Stimulated activated CD4-positive, alpha-beta T cell treated with anti-CD3 and anti-CD28 coated beads, Interleukin-12 subunit alpha, Interleukin-12 subunit beta, amount 100 ng/mL, for 48 hours (primary cell): ENCODE measurements at places on chromosomes 11 and 22.

- DNase-seq: no peak
These were observed 715.5 kb downstream of the BRD1 start for GRCh38 chr22:49112176-49112575.

DNA sequence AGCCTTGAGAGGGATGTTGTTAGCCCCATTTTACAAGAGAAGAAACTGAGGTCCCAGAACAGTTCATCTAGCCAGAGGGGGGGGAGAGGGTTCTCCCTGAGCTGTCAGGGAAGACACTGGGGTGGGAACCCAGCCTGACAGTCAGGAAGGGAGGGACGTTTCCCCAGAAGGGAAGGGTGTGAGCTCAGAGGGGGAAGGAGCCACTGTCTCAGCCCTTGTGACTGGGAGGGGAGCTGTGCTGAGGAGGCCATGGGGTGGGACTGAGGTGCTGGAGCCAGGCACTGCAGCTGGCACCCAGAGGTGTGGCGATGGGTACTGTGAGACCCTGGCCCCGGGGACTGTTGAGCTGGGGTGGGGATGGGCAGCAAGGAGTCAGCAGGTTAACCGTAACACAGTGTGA lies 35.7 kb downstream of the DAGLA start:
- no peak for DNase-seq

DNA sequence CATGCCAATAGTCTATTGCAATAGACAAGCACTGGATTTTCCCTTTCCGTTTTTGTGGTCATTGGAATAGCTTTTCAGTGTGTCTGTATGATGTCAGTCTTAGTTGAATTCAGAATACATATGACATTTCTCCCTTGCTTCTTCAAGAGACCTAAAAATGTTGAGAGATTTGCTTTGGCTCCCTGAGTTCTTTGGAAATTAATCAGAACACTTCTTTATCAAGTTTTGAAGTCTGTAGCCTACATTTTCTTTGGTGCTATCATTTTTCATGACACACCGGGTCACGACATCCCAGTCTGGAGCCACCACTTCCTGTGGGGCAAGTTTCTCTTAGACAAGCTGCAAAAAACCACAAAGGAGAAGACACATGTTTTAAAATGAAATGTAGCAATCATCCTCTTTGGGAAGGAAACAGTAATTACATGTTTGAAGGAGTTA lies 847.1 kb downstream of the OPCML start:
- DNase-seq: no peak

DNA sequence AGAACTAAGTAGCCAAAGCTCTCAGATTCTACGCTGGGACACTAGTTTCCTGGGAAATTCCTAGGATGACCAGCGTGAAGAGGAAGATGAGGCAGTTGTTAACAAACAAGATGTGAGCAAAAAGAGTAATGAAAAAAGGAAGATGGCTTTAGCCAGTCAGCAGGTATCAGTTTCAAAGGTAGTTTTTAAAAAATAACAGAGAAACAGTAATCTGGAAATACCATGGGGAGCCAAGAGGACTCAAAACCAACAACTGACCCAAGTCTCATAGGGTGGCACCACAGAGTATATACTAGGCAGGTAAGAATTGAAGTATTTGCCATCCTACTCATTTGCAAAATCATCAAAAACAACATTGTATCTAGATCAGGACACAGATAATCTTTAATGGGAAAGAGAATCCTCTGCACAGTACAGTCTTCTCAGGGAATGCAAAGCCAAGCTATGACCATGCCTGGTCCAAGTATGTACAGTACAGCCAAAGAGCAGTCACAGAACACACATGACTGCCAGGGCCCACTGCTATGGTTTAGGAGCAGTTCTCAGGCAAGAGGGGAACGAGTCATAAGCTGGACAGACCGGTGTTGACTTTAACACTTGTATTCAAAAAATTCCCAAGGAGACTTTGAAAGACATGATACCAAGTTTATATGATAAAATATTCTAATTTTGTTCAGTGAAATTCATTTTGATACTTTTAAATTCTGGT lies 20.6 kb downstream of the MSANTD4 start:
- no peak for DNase-seq

- peak; percentile 72 for DNase-seq
These were observed 14.6 kb upstream of the MIAT start for GRCh38 chr22:26642465-26643417.

GRCh38 chr11:33652930-33653329 lies 47.7 kb downstream of the C11orf91 start:
- DNase-seq: no peak

DNA sequence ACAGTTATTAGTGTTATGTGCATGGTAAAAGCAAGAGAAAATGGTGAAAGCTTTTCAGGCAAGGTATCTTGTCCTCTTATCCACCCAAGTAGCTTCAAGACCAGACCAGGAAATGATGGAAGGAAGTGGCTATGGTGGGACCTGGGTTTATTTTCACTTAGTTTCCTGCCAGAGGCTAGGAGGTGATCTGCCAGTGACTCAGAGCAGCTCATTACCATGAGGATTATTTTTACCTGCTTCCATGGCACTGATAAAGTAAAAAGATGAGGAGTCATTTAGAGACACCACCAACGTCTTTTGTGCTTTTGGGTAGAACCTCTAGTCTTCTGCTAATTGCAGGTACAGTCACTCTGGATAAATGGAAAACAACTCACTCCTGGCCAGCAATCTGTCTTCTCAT lies 339.9 kb upstream of the KIRREL3 start:
- DNase-seq: no peak

DNA sequence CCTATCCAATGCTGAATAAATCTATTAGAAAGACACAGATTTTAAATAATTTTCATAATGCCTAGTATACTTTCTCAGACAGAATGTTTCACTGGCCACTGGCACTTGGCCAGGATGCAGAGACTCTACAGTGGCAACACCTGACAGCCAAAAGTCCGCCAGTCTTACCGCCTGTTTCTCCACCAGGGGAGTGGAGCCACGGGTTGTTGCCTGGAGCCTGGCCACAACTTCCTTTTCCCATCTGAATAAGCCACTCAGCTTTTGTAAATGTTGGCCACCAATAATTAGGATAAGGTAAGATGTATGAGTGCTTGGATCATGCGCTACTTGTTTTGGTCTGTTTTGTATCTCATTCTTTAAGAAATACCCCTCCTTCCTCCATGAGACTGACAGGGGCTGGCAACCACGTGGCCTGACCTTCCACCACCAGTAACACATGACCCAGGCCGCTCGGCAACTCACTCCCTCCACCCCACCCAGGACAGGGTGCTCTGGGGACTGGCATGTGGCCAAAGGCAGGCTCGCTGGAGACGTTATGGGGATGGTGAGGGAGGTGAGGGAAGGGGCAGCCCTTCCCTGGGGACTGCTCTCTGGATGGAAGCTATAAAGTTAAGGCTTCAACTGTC lies 93.0 kb upstream of the BID start:
- DNase-seq: no peak

- DNase-seq: no peak
These were observed 8.6 kb downstream of the CCDC81 start for GRCh38 chr11:86383041-86383955.

DNA sequence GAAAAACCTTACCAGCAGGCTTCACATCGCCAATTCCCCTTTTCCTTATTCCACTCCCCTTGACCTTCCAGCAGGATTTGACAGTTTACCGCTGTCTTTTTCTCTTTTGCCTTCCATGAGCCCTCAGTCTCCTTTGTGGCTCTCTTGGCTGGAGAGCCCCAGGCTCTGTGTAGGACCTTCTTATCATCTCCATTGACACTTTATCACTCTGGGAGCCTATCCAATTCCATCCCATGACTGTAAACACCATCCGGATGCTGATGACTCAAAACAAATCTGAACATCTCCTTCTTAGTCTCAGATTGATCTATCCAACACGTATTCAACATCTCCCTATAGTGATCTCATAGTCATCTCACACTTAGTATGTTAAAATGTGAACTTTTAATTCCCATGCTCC lies 36.0 kb downstream of the HTR3A start:
- DNase-seq: no peak

- DNase-seq: no peak
These were observed 94.7 kb downstream of the CACNA1I start for GRCh38 chr22:39665229-39665628.

DNA sequence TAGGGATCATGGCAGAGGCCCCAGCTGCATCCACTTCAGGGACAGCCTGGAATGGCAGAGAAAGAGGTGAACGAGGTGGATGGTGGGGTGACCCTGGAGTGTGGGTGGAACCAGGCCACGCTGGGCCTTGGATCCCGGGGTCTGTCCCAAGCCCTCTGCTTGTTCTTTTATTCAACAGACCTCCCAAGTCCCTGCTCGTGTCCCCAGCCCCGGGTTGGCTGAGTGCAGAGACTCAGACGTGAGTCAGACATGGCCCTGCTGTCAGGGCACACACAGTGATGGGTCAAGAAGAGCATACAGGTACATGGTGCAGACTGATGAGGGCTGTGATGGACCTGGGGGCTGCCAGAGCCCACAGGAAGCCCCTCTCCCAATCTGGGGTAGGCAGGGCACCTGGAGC lies 6.6 kb downstream of the ARHGAP8 start:
- no peak for DNase-seq

DNA sequence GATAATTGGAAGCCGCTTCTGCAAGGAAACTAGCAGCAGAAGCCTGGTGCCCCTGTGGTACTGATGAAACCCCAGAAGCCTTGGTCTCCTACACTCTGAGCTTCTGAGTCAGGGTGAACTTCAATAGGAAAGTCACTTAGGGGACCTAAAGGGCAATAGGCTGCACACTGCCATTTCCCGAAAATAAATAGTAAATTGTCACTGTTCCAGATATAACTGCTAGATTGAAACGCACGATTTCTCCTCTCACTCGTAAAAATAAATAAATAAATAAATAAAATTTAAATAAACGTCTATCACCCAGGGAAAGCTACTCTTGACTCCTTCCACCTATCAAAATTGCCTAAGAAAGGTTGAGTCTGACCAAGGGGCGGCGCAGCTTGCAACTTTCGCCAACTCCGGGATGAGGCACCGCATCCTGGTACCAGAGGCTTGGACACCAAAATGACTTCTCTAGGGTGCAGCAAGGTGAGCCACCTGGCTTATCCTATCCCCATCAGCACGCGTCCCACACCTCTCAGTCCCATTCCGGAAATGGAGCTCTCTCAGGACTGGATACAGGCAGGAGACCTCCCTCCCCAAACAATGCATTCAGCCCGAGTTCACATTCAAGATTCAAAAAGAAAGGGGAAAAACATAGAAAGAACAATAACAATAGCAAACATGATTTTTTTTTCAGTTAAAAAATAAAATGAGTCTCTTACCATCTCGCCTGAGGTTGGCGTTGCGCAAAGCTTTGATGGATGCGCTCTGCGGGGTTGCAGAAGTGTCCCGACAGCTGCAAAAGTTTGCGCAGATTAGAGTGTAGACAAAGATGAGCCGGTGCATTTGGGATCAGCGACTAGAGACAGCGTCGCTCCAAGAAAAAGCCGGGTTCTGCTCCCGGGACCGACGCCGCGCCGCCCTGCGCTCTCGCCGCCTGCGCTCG lies 583 bp downstream of the PDGFD start:
- no peak for DNase-seq

DNA sequence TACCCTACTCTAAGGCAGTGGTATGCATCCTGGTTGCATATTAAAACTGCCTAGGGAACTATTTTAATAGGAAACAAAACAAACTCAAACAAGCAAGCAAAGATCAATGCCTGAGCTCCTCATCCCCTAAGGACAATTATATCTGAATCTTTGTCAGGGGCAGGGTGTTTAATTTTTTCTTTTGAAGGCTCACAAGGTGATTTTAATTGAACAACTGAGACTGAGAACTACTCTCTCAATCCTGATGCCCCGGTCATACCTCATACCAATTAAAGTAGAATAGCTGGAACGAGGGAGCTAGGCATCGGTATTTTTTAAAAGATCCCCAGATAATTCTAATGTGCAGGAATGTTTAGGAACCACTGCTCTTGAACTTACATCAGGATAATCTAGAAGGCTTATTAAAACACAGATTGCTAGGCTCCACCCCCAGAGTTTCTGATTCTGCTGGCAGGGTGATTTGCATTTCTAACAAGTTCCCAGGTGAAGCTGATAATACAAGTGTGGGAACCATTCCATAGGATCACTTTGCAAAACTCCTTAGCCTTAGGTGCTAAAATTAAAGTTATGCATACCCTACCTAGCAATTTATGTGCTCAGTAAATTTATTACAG lies 416.5 kb downstream of the GUCY1A2 start:
- DNase-seq: no peak

DNA sequence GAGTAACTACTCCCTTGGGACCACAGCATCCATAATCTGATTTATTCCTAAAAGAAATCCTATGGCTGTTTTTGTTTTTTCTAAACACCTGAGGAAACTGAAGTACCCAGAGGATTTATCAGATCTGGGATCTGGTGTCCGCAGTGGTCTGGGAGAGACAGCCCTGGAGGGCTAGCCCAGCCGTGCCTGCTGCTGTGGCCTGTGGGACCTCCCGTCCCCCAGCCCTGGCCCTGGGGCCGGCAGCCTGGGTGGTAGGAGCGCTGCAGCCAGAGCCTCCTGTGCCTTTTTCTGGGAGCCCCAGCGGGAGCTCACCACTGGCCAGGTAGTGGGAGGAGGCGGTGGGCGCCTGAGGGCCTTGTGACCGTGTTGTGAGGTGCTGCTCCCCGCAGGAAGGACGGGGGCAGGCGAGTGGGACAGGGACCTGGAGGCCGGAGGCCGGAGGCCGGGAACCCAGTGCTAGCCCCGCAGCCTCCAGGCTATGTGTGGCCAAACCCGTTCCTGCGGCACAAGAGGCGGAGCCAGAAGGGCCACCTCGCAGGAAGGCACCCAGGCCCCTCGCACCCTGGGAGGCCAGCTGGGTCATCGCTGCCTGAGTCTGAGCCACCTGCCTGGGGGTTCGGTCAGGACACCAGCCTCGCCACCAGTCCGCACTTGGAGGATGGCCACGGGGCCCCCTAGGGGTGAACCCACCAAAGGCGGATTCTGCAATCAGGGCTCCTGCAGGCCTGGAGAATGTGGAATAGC lies 18.2 kb upstream of the C11orf96 start:
- DNase-seq: no peak

- no peak for DNase-seq
These were observed 1.2 kb upstream of the DRG1 start for GRCh38 chr22:31398231-31398630.

DNA sequence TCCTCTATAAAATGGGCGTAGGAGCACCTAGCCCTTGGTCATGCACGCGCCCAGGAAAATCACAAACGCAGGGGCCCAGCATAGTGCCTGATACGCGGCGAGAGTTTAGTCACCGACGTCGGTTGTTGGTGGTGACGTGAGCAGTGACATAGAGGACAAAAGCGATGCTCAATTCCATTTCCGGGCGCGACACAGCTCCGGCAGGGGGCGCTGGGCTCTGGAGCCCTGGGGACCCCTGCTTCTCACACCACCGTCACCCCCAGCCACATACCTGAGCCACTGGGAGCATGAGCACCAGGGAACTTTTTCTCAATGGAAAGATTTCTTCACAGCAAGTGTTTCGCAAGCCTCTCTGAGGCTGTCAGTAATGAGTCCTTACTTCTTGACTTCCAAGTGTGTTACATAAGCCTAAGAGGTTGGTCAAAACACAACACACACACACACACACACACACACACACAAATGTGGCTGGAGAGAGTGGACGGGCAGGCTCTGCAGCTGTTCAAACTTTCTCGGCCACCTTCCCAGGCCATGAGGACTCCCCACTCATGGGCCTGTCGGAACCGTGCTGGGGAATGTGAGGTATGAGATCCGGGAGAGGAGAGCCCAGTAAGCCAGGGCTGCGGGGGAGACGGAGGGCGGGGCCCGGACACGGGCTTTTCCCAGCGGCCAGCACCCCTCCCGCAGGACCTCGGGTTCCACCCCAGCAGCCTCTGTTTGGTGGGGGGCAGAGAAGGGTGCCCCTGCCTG lies 36.9 kb upstream of the LINC01488 start:
- DNase-seq: no peak
